Aorta (tissue), 5 donors: ENCODE measurements at places on chromosomes 4 and X. TPM values are rescaled to one million over a fixed set of nuclear protein-coding genes. Genes with fewer than 3 reads are reported as not detected.

The SCRG1 gene
- 34.6 TPM for total RNA-seq

The POU4F2 gene
- not detected for total RNA-seq

GRCh38 chrX:101203761-101204351, 15.7 kb upstream of the DRP2 start:
- DNase-seq = no peak

- peak; percentile 77 for DNase-seq
Observed at GRCh38 chr4:158729716-158730559, 6.7 kb upstream of the PPID start.

DNA sequence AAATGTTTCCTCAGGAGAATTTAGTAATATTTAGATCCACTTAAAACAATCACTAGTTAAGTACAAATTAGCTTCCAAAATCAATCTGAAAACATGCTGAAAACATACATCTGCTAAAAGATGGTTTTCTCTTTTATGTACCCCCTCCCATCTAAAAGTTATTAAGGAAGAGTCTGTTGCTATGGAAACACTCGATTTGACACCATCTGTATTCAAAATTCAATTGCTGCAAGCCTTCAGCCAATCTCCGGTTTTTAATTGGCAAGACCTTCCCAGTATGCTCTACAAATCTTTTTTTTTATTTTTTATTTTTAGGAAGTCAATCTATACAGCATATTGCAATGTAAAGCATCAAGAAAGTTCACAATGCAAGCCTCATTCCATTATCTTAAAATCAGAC, 639.3 kb upstream of the FTHL17 start:
- DNase-seq = no peak

GRCh38 chr4:174517502-174518445, 4.5 kb downstream of the HPGD start:
- no peak for DNase-seq

DNA sequence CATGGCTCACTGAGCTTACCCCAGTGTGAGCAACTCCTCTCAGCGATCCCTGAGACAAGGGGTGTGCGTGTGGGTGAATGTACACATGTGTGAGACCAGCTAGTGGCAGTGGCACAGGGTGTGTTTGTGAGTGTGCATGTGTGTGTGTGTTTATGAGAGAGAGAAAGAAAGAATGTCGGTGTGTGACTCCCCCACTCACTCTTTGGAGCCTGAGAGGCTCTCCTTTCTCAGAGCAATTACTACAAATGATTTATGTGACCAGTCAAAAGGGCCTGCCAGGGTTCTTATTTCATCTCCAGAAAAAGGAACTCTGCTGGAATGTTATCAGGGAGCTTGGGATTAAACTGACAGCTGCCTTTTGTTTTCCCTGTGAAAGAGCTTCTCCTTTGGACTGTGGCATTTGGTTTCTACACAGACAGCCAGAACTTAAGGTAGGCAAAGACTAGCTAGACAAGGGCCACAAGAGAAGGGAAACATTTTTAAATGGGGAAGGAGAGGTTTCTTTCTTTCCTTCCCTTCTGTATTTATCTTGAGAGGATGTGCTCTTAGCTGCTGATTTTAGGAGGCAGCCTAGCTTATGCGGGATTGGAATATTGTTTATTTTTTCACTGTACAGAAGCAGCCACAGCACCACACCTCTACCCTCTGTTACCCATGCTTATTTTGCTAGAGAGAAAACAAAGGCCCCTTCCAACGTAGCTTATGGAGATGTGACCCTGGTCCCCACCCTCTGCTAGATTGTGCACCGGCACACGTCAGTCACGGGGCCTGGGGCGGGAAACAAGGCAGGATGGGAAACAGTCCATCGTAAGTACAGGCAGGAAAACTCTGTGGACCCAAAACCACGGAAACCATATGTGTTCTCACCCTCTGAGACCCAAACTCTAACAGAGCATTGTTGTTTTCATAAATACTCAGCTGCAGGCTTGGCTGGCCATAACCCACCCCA, 143.5 kb downstream of the MGST2 start:
- DNase-seq = no peak

DNA sequence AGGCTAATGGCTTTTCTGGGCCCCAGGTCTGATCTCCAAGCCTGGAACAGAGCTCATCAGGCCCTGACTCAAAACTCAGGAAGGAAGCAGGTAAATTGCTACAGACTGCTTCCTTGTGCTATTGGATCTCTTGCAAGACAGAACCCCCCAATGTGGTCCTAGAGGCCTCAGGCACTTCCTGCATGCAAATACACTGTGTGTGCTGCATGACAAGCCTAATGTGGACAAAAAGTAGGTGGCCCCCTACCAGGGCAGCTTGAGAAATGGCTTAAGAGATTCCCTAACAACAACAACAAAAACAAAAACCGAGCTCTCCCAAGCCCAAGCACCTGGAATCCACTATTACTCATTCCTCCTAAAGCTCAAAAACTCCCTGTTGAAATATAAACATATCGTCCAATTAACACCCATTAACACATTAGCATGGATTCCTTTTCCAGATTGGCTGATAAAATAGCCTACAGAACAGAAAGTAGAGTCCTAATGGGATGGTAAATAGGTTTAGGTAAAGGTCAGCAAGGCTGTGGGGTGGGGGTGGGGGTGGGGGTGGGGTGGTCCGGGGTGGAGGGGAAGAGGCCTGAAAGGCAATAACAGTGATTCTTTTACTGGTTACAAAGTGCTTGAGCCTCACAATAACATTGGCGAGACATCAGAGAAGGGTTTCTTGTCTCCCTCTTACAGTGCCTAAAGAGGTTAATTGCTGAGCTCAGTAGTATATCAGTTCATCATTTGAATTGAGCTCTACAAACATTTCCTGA, 24.1 kb upstream of the FGF16 start:
- no peak for DNase-seq

DNA sequence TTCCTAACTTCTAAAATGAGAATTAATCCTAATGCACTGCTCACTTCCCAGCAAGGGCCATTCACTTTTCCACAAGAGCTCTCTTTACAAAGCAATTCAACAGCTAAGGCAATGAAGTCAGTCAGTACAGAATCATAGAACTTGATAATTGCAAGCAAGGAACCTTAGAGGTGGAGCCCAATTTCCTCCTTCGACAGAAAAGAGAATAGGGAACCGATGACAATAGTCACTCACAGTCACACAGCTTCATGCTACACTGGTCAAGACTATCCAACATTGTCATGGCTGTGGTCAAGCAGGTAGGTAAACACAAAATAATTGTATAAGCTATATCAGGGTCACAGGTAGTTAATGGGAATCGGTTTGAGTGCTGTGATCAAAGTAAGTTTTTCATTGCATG, 90.0 kb downstream of the ELOVL6 start:
- no peak for DNase-seq

GRCh38 chr4:25454476-25454875, 77.4 kb downstream of the ANAPC4 start:
- no peak for DNase-seq

DNA sequence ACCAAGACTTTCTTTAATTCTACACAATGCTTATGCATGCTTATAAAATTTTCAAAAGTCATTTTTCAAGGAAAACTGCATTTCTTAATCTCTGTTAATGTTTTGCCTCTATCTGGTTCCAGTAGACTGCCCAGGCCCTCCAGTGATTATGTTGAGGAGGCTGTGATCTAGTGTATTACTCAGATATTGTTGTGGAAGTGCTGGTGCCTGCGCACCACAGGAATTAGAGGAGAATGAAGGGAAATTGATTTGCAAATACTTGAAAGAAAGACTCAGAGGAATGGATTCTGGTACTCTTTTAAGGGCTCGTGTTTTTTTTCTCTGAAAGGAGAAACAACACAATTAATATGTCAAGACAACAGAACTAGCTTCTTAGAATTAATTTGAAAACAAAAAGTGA, 1015.1 kb downstream of the RPA4 start:
- DNase-seq = no peak

The AR gene
- total RNA-seq = 12.8 TPM

The PPBP gene
- 8.4 TPM for total RNA-seq

GRCh38 chrX:4971646-4972045, 1257.0 kb downstream of the NLGN4X start:
- DNase-seq = no peak

The LANCL3 gene
- 2.2 TPM for total RNA-seq

The ZNF711 gene
- total RNA-seq = 5.2 TPM

- DNase-seq = peak; percentile 40
Observed at GRCh38 chr4:10078481-10079233, 37.9 kb downstream of the WDR1 start.

The SLC38A5 gene
- 13.2 TPM for total RNA-seq

The COL4A6 gene
- 2.7 TPM for total RNA-seq

The RGN gene
- 10.3 TPM for total RNA-seq

The SLC2A9 gene
- 16.5 TPM for total RNA-seq

GRCh38 chr4:70337886-70338420, 3.2 kb downstream of the CABS1 start:
- DNase-seq = no peak

- no peak for DNase-seq
Observed at GRCh38 chr4:185383451-185383850, 12.3 kb downstream of the LRP2BP start.

DNA sequence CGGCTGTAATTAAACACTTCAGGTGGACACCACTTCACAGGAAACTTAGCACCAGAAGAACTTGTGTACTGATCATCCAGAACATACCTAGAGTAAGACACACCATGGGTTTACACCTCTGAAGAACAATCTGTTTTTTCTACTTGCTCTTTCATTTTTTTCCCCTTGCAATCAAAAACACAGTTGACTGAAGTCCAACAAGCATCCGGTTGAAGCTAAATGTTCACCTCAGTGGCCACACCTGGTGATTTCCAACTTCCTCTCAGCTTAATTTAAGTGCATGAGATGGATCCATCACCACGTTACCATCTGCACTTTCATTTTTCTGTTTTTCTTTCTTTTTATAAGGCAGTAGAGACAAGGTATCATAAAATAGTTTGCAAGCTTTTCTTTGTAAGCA, 4.9 kb upstream of the TXK start:
- DNase-seq = no peak

The ADGRG2 gene
- total RNA-seq = 4.3 TPM

- no peak for DNase-seq
Observed at GRCh38 chr4:153438916-153439756, 27.0 kb upstream of the TMEM131L start.

DNA sequence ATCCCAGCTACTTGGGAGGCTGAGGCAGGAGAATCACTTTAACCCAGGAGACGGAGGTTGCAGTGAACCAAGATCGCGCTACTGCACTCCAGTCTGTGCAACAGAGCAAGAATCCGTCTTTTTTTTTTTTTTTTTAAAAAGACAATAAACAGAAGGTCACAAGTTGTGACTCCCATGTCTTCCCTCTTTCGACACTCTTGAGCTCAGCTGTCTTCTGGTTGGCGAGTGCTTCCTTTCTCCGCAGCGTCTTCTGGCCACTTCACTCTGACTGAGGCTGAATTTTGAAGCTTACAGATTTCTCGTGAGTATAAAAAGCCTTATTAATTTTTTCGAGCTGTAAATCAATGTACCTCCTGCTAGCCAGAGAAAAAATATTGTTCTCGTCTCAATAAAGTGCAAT, 124.9 kb downstream of the STOX2 start:
- DNase-seq = no peak

The CCNA2 gene
- total RNA-seq = 2.6 TPM

GRCh38 chrX:111506826-111507225, 4.6 kb upstream of the SERTM2 start:
- no peak for DNase-seq

DNA sequence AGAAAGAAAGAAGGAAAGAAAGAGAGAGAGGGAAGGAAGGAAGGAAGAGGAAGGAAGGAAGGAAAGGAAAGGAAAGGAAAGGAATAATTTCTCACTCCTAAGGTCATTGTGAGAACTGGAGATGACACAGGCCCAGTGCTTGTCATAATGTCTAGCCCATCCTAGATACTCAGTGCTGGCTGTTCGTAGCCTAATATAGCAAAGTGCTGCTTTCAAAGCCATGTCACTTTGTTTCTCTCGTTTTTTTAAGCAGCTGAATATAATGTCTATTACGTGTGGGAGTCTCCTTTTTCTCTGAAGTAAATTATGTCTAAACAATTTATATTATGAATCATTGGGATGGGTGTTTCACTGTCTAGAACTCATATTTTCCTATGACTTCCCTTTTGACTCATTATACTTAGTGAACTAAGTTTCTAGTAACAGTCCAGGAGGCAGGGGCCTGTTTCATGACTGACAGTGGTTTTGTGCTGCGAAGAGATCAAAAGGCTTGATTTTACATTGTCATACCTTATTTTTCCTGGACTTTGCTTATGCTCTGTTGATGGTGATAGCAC, 327.0 kb upstream of the ZFP42 start:
- no peak for DNase-seq

The FAM53A gene
- total RNA-seq = 1.9 TPM

The APOO gene
- 12.7 TPM for total RNA-seq
